ENCODE measurements at places on chromosomes 5 and 9. TPM values are rescaled to one million over a fixed set of nuclear protein-coding genes. Genes with fewer than 3 reads are reported as not detected.

Gene PCDHGA12
- 10.2 TPM for total RNA-seq

Gene SLC6A19
- under 0.01 TPM for total RNA-seq

GRCh38 chr5:2876183-2876582 lies 124.7 kb upstream of the IRX2 start:
- no peak for DNase-seq

GRCh38 chr5:97425511-97425910 lies 242.5 kb upstream of the RIOK2 start:
- no peak for DNase-seq

Gene FAM200C
- 2.0 TPM for total RNA-seq

GRCh38 chr5:174424219-174425053 lies 299.9 kb upstream of the MSX2 start:
- DNase-seq = peak; percentile 48

DNA sequence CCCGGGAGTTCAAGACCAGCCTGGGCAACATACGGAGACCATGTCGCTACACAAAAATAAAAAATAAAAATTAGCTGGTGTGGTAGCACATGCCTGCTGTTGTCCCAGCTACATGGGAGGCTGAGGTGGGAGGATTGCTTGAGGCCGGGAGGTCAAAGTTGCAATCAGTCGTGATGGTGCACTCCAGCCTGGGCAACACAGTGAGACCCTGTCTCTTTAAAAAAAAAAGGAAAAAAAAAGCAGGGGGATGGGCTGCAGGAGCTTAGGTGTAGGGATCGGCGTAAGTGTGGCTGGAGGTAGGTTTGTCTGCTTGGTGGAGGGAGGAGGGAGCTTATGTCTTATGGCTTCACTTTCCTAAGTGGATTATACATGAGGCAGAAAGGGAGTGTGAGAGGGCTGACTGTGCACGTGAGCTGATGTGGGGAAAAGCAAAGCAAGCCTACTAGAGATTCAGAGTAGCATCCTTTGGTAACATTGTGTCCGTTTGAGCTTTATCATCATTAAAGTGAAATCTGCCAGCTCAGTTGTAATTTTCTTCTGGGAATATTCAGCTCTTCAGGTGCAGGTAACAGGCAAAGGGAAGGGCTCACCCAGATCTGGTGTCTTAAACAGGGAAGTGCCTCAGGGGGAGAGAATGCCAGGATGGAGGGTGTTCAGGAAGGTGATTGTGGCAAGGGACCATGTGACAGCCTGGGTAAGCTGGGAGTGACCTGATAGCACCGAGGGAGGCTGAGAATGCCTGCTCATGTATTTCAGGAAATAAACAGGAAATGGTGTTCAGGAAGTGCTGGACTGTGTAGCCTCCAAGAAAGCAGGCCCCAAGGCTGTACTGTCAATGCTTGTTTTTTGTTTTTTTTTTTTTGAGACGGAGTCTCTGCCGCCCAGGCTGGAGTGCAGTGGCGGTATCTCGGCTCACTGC lies 17.6 kb upstream of the SETX start:
- peak; percentile 54 for DNase-seq

Gene C5orf63
- total RNA-seq = 2.1 TPM

DNA sequence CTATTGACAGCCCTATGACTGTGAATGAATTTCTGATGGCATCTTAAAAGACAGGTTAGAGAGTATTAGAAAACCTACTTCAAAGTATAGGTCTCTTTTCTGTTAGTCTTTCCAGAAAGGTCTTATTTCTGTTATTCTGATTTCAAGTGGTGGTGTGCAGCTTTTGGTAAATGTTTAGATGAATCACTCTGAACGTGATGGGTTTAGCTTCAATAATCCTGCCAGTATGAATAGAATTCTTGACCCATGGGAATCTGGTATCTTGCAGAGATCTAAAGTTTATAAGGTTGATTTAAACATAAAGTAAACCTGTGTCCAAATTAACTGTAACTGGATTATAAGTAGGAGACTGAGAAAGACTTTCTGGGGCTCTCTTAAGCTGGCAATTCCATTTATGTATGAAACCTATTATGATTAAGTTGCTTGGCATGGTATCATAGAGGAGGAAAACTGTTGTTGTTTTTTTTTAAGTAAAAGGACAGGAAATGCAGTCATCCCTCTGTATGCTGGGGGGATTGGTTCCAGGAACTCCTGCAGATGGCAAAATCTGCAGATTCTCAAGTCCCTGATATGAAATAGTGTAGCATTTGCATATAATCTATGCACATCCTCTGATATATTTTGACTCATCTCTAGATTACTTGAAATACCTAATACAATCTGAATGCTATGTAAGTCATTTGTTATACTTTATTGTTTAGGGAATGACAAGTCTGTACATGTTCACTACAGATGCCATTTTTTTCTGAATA lies 77.0 kb upstream of the ADAMTS19 start:
- DNase-seq = no peak

Data from adrenal gland (tissue), 19 donors.